ENCODE measurements at places on chromosomes 2 and 18.

DNA sequence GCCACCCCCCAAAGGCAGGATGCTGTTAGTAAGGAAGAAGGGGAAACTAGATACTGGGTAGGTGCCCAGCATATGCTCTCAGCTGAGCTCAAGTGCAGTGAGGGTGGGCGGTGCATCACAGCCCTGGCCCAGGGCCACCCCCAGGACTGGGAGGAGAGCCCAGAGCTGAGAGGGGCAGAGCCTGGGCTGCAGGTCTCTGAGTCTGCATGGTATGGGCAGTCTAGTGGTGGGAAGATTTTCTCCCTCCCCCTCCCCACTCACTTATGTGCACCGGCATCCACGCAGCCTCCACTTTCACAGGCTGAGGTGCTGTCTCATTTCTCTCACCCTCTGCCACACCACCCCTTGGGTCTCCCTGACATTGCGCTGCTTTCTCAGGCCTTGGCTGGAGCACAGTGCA lies 48.5 kb upstream of the CAB39 start:
- DNase-seq = no peak

DNA sequence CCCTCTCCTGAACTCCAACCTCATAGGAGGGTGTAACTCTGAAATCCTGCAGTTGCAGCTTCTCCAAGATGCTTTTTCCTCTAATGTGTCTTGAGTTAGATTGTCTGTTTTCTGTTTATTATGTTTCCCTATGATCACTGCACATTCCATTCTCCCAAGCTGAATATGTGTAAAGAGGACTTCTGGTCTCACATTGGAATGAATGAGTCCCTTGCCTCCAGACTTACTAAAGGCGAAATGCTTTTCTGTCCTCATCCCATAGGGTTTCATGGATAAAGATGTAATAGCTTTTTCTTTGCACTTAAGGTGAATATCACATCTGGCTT lies 35.5 kb upstream of the CYP27A1 start:
- no peak for DNase-seq

DNA sequence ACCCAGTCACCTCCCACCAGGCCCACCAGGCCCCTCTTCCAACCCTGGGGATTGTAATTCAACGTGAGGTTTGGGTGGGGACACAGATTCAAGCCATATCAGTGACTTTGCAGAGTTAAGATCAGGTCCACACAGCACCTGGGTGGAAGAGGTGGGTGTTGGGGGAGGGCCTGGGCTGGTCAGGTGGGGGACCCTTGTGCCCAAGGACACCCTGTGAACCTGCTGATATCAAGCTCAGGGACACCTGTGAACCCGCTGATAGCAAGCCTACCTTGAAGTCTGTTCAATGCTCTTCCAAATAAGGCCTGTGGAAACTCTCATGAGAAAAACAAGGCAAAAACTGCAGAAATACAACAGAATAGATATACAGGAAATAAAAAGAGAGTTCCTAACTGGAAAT lies 19.9 kb upstream of the TPO start:
- DNase-seq = no peak

- no peak for DNase-seq
These were observed 50.0 kb upstream of the PAPOLG start for GRCh38 chr2:60706021-60706420.

DNA sequence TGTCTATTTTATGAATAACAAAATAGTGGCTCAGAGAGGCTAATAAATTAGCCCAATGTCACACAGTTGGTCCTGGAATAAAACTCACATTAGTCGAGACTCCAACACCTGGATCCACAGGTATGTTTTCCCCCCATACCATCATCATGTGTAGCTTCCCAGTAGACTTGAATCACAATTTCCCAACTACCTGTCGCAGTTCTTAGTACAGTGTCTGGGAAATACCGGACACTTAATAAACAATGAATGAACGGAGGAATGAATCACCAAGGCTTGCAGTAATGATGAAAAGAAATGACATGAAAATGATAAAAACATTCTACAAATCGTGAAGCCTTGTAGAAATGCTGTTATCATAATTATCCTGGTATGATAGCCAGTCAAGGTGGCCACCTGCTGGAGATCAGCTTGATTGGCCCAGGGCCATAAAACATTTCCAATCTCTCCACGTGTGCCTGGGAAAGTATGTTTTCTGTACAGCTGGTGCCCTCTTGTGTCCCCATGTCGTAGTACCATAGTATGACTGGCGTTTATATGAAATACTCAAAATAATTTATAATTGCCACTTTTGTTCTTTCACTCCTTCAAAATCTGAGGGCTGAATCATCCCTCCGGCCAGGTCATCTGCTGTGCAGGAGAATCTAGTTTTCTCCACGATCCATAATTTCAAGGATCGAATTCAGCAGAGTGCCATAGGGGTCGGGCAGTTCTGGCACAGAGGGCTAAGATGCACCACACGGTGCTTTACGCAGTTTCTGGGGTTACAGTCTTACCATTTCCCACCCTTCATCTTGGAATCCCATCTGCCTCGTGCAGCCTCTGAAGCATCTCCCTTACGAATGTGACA lies 95.4 kb downstream of the LAMA1 start:
- no peak for DNase-seq

GRCh38 chr2:2226326-2226725 lies 104.7 kb downstream of the MYT1L start:
- no peak for DNase-seq

GRCh38 chr2:86297382-86298147 lies 39.9 kb downstream of the REEP1 start:
- DNase-seq = no peak

- peak; percentile 88 for DNase-seq
These were observed 17.3 kb upstream of the ANXA4 start for GRCh38 chr2:69724540-69725159.

DNA sequence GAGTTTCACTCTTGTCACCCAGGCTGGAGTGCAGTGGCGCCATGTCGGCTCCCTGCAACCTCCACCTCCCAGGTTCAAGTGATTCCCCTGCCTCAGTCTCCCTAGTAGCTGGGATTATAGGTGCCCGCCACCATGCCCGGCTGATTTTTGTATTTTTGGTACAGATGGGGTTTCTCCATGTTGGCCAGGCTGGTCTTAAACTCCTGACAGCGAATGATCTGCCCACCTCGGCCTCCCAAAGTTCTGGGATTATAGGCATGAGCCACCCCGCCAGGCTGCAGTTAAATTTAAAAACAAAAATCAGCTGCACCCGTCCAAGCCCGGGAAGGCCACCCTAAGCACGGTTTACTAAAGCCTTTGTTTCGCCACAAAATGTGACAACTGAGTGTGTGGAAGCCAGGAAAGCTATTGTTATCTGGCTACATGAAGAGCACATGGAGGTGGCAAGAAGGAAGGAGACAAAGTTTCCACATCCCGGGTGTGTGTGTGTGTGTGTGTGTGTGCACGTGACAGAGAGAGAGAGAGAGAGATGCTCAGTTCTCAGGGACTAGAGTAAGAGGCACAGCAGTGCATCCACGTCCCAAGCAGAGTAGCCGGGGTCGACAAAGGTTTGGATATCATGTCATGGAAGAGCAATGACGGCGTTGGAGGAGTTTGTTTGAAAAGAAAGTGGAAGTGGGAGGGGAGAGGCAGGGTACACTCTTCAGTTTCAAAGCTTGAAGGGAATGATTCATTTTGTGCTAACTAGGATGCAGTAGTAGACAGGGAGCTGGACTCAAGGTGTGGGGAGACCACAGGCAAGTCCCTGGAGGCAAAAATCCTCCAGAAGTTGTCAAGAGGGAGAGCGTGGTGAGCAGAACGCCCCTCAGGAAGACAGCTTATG lies 20.1 kb downstream of the INPP5D start:
- no peak for DNase-seq

GRCh38 chr2:17911491-17912260 lies 33.2 kb downstream of the KCNS3 start:
- DNase-seq = no peak

DNA sequence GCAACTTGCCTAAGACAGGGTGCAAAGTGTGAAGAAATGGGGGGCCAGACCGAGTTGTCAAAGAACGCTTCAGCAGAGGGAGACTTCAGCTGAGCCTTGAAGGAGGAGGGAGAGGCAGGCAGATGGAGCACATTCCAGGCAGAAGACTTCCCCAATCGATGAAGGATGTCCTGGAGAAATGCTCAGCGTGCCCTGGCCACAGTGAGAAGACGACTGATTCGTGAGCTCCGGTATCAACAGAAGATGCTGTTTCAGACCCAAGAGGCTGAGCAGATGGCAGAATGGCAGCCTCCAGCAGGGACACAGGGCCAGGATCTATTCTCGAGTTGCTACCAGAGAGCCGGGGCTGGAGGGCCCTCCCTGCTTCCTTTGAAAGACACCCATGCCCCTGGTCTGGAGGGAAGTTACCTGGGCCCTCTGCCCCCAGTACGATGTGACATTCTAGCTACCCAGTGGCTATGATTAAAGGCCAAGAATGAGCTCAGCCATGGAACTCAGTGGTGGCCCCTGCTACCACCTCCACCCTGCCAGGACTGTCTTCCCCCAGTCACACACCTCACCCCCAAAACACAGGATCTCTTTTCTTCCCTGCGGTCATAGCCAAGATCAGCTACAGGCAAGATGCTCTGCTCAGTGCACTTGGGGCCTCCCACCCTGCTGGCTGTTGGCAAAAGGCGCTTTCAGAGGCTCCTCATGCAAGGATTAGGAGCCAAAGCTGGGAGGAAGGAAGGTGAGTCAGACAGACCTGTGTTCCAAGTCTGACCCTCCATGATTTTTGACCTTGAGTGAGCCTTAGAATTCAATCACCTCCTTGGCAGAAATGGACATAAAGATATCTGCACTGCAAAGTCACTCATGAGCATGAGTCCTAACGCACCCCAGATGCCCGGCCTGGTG lies 84.3 kb downstream of the TFCP2L1 start:
- DNase-seq = no peak

- DNase-seq = no peak
These were observed 17.9 kb downstream of the CDH2 start for GRCh38 chr18:28159055-28159454.

GRCh38 chr18:8499810-8500675 lies 109.2 kb upstream of the RAB12 start:
- no peak for DNase-seq

- DNase-seq = no peak
These were observed 39.0 kb downstream of the EN1 start for GRCh38 chr2:118808429-118808809.

DNA sequence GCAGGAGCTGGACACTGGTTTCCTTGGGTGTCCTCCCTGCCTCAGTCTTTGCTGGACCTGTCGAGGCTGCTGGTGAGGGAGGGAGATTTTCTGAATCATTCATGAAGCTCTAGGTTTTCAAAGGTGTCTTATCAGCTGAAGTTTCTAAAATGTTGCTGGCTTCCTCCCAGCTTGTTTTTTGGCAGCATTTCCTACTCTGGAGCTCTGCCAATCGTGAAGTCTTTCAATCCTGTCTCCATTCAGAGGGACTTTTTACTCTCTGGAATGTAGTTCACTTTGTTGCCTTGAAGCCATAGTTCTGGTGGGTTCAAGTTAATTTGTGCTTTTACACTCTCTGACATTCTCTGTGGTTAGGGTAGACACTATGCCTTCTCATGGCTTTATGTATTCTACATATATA lies 23.9 kb downstream of the SNTG2 start:
- no peak for DNase-seq

- DNase-seq = no peak
These were observed 2.0 kb downstream of the XPO1 start for GRCh38 chr2:61536180-61536571.

DNA sequence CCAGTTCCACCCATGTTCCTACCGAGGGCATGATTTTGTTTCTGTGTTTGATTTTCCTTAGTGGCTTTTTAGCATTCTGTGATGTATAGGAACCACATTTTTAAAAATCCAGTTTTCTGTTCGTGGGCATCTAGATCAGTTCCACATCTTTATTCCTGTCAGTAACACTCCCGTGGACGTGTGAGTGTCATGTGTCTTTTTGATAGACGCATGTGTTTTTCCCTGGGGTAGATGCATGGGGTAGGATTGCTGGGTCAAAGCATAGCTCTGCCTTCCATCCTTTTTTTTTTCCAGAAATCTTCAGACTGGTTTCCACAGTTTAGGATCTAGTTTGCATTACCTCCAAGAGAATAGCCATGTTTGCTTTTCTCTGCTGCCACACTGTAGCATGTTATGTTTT lies 38.7 kb downstream of the CCDC74A start:
- no peak for DNase-seq

All from naive thymus-derived CD8-positive, alpha-beta T cell (primary cell).